HFFc6 (cell line): ENCODE measurements at places on chromosomes 5 and 9.

GRCh38 chr5:177537389-177538361, 16.7 kb downstream of the FAM193B start:
- peak; percentile 72 for DNase-seq

DNA sequence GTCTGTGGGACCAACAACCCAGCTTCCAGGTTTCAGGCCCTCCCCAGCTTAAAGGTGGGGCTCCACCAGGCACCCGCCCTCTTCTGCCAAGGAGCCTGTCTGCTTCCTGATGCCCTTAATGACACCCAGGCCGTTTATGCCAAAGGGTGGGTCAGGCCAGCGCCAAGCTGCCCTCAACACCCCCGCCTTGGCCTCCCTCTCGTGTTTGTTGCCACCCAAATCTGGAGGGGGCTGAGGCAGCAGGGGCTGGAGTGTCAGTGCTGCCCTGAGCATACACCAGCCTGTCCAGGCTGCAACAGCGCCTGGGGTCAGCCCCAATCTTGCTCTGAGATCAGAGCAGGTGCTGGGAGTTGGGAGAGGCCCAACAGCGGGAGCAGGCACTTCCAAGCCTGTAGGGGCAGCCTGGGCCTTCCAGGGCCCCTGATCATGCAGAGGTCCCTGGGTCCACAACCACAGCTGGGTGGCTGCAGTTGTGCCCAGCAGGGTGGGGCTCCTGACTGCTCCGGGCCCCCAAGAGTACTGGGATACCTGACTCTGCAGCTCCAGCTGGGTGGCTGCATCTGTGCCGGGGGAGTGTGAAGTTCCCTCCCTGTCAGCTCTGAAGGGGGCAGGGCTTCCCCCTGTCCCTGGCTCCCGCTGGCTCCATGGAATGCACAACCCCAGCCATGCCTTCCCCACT, 34.5 kb upstream of the TYRP1 start:
- no peak for DNase-seq

DNA sequence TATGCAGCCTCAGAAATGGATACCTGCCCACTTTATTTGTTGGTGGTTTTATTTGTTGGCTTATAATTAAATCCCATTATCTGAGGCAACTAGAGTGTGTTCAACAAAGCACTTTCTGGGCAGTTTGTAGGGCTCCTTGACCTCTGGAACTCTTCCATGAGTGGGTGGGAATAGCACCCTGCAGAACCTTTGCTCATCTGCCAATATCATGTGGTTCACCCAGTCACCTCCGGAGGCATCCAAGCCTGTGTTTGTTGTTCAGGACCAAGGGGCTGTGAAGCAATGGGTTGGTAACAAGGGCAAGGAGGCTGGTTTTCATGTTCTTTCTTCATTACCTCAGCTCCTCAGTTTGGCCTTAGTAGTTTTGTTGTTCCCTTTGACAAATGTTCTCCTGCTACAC, 314.0 kb downstream of the NDUFS4 start:
- DNase-seq: no peak

DNA sequence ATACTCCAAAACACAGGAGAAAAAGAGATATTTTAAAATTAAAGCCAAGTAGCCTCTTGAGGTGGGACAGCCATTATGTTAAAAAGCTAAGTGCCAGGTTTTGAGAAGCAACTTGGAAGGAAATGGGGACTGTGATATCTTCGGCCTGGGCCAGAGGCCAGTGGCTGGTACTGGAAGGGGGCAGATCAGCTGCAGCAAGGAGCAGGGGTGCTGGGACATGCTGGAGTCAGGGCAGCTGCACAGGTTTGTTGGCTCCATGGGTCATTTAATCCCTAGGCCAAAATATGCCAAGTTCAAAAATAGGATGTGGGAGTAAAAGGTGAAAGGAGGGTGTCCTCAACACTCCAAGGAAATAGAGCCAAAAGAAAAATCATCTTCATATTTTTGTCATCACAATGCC, 30.0 kb downstream of the ADRB2 start:
- no peak for DNase-seq

DNA sequence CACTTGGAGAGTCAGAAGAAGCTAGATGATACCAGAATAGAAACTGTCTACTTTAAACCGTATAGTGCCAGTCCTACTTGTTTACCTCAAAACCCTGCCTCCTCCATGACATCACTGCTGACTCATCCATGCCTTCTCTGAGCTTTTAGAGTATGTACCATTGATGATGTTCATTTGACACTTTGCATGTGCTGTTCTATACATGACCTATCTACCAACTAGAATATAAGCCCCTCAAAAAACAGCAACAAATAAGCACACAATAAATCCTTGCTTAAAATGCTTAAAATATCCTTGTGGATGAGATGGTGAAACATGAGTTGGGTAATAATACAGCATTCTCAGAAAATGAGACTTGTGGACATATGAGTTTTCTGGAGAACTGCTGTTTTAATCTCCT, 2.6 kb downstream of the CTNNAL1 start:
- DNase-seq: peak; percentile 64

- DNase-seq: no peak
These were observed 43.5 kb upstream of the LRRC14B start for GRCh38 chr5:147751-148150.

- no peak for DNase-seq
These were observed 15.8 kb upstream of the RNU6ATAC start for GRCh38 chr9:134179918-134180785.

DNA sequence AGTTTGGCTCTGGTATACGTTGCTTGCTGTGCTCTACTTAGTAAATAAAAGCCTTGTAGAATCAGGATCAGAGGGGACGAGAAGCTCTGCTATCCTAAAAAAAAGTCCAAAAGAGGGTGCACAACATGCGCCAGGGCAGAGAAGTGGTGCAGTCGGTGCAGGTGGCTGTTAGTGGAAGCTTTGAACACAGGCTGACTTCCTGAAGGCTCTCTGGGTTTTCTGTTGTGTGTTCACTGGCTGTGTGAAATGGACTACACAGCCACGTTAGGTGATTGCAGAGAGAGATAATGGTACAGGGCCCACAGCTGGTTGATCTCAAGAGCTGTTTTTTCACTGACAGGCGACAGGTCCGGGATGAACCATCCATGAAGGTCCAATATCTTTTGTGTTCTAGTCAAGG, 167.4 kb downstream of the TMEM167A start:
- DNase-seq: no peak

DNA sequence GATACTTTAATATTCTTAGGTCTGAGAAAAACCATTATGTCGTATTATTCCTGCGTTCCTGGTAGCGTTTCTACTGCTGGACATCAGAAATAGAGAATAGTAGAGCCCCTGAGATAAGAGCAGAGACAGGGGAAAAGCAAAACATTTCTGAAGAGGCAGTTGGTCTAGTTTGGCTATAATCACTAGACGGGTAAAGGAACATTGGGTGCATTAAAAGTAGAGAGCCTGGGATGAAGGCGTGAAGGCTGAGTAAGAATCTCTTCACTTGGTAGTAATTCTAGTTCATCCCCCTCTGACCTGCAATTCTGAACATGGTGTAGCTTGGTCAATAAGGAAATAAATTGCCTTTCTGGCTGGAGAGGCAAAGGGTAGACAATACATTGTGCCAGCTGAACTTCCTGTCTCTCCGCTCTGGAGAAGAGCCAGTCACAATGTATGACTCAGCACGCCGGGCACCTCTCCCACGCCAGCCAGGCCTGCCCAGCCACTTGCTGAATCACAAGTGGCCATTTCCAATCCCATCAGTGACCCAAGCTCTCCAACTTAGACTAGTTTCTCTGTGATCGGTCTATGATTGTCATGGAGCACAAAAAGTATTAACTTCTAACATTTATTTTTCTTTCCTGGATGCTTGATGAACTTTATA, 75.4 kb downstream of the STK32A start:
- DNase-seq: peak; percentile 59

GRCh38 chr5:16596581-16596940, 20.2 kb downstream of the RETREG1 start:
- DNase-seq: peak; percentile 45

GRCh38 chr5:178434851-178435250, 155.3 kb downstream of the COL23A1 start:
- no peak for DNase-seq

GRCh38 chr9:19331877-19332276, 48.2 kb downstream of the RPS6 start:
- no peak for DNase-seq

DNA sequence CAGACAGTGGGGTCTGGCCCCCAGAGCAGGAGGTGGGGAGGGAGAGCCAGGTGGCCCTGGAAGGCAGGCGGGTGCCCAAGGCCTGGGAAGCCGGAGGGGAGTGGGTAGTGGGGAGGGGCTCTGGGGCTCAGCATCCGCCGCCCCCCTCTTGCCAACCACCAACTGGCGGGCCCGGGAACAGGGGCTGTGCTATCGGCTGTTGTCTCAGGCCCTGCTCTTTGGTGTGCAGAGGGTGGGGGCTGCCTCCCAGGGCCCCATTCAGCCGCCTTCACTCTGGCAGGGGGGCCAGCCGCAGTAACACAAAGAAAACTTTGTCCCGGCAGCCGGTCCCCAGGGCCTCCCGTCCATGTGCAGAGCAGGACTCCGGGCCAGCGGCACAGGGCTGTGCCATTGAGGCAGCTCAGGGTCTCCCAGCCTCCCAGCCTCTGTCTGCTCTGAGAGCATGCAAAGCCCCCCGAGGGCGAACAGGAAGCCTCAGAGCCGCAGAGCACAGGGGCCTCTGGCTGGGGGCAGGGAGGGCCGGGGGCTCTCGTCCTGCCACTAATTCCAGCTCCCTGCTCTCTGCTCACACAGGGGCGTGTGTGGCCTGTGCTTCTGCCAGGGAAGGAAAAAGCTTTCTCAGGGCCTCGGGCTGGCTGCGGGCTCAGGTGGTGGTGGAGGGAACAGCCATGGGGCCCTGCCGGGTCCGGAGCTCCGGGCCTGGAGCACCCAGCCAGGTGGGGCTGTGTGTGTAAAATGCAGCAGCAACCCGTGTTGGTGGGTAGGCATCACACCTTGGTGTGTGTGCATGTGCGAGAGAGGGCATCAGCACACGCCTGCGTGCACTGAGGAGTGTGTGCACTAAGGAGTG, 54.2 kb upstream of the NOTCH1 start:
- DNase-seq: no peak

DNA sequence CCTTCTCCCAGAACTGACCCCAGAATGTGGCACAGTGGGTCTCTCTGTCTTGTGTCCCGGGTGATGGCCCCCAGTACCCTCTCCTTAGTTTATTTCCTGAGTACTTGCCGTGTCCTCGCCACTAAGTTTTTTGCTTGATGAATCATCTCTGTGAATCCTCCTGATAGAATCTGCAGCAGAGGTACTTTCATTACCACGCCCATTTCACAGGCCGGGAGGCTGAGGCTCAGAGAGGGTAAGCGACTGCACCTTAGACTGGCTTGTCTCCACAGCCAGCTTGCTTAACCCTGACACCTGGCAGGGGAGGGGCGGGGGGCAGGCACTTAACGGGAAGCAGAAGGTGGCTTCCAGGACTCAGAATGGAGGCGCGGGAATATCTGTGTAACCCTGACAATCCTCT, 7.9 kb upstream of the IER5L start:
- DNase-seq: peak; percentile 16

- no peak for DNase-seq
These were observed 108.4 kb upstream of the FGF10 start for GRCh38 chr5:44497606-44498005.

DNA sequence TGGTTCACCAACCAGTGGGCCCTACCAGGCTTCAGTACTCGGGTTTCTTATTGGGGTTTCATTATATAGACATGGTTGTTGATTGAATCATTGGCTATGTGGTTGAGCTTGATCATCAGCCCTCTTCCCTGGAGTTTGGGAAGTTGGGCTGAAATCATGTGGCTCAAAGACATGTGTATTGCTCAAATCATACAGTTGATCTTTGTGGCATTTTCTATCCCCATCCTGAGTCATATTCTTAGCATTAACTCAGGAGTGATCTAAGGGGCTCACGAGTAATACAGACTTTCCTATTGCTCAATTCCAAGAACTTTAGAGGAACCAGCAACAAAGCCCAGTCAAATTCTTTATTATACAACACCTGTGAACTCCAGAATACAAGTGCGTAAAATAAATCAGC, 66.2 kb downstream of the SMC5 start:
- DNase-seq: peak; percentile 79

GRCh38 chr5:169248996-169249395, 51.9 kb downstream of the SLIT3 start:
- DNase-seq: no peak

DNA sequence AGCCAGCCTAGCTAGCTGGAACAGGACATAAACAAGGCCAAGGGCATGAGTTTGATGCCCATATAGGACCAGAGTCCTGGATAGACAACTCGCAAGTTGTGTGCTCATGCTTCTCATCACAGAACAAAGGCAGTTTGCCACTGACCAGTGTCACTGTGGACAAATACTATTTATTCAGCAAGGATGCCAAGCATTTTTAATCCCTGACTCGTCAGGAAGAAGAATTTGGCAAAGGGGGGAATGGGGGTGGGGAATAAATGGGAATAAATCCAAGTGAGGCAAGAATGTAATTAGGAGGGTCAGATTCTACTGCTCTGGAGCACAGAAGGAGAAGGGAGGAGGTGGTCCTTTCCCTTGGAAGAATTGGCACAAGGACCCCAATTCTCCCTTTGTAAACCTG, 46.8 kb upstream of the ANKRD55 start:
- DNase-seq: peak; percentile 55

DNA sequence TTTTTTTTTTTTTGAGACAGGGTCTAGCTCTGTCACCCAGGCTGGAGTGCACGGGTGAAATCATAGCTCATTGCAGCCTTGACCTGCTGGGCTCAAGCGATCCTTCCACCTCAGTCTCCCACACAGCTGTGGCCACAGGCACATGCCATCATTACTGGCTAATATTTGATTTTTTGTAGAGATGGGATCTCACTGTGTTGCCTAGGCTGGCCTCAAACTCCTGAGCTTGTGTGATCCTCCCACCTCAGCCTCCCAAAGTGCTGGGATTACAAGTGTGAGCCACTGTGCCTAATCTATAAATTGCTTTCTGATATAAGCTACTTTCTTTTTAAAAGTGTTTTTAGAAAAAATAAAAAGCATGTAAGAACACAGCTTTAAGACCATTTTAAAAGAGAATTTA, 56.5 kb upstream of the GNE start:
- no peak for DNase-seq

DNA sequence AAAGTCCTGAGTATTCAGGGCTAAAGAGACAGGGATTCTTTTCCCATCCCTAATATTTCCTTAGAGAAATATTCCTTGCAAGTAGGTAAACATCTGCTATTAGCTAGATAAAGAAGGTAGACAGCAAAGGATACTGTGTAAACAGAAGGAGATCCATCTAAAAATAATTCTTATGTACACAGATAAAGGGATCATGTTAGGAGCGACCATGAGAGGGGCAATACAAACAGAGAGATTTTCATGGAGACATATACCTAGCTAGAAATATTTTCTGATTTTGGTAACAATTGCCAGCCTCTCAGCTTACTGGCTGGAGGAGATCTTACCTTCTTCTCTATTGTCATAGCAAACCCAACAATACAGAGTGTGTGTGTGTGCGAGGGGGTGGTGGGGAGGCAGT, 184.6 kb upstream of the DMAC1 start:
- DNase-seq: no peak

- peak; percentile 34 for DNase-seq
These were observed 7.1 kb upstream of the KLF9 start for GRCh38 chr9:70421272-70422180.

- DNase-seq: no peak
These were observed 40.0 kb downstream of the KLHL3 start for GRCh38 chr5:137695651-137696428.
